ENCODE measurements at places on chromosomes 1 and 21.

DNA sequence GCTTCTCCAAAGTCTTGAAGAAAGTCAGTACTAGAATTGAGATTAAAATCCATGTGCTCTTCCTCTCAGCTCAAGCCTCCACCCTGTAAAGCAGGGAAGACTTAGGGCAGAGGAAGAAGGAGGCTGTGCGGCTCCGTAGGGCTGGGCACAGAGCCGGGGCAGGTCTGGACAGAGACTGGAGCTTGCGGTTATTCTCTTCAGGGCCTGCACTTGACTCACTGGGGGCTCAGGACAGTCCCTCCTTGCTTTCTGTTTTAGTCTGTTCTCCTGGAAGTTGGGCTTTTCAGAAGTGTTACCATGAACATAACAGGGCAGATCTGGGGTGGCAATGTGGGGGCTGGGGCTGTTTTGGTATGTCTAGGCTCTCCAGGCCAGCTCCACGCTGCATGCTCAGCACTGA, 21.6 kb upstream of the TRABD2B start:
- DNase-seq = no peak

DNA sequence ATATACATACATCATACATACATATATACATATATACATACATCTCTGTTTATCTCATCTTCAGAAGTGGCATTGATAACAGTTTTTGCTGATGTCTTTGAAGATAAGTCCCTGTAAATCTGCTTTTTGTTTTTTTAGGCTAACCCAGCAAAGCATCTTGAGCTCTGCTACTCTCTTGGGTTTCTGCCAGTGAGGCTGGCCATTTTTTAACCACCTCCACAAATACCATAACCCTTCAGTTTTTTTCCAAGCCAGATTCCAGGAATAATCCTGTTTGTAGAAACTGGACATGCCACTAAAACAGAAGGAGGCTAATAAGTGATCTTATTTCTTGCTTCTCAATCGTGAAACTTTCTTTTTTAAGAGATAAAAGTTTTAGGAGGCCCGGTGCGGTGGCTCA, 21.6 kb downstream of the SDHC start:
- no peak for DNase-seq

- no peak for DNase-seq
Measured at GRCh38 chr1:51863384-51863783, 15.1 kb downstream of the NRDC start.

DNA sequence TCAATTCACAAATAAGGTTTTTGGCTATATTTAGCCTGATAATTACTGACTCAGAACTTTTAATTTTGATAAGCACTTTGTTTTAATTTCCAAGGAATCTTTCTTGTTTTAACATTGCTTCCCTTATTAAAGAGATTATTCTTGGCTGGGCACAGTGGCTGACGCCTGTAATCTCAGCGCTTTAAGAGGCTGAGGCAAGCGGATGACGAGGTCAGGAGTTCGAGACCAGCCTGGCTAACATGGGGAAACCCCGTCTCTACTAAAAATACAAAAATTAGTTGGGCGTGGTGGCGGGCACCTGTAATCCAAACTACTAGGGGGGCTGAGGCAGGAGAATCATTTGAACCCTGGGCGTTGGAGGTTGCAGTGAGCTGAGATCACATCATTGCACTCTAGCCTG, 13.8 kb downstream of the ALG14 start:
- no peak for DNase-seq

DNA sequence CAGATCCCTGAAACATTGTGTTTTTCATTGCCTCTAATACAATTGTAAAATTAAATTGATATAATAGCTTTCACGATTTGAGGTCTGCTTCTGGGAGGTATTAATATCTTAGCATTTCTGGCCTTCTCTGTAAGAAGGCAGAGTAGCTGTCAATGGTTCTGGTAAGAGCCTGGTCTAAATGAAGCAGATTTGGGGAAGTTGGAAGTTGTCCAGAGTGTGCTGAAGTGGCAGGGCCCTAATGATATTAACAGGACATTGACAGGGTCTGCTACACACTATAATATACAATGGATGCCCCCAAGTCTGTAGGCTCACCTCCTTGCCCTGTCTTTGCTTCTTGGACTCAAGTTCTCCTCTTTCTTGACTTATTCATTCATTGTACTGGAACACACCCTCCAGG, 99.5 kb downstream of the C4BPA start:
- no peak for DNase-seq

GRCh38 chr1:911875-912739, 11.6 kb upstream of the SAMD11 start:
- DNase-seq = no peak

DNA sequence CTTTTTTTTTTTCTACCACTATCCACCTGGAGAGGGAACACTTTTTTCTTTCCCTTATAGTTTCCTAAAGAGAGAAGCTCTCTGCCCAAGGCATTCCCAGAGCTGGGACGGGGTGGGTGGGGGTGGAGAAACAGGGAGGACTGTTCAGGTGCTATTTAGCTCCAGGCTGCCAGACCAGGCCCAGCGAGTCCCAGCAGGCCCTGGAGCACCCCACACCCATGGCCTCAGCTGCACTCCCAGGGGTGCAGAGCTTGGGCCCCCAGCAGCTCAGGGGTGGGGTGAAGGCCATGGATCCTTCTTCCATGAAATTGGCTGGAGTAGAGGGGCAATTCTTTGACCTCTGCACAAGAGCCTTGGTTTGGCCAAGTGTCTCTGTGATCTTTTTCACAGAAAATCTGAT, 4.1 kb downstream of the ETV3L start:
- DNase-seq = no peak

- DNase-seq = no peak
Measured at GRCh38 chr1:1307261-1307922, 338 bp downstream of the ACAP3 start.

DNA sequence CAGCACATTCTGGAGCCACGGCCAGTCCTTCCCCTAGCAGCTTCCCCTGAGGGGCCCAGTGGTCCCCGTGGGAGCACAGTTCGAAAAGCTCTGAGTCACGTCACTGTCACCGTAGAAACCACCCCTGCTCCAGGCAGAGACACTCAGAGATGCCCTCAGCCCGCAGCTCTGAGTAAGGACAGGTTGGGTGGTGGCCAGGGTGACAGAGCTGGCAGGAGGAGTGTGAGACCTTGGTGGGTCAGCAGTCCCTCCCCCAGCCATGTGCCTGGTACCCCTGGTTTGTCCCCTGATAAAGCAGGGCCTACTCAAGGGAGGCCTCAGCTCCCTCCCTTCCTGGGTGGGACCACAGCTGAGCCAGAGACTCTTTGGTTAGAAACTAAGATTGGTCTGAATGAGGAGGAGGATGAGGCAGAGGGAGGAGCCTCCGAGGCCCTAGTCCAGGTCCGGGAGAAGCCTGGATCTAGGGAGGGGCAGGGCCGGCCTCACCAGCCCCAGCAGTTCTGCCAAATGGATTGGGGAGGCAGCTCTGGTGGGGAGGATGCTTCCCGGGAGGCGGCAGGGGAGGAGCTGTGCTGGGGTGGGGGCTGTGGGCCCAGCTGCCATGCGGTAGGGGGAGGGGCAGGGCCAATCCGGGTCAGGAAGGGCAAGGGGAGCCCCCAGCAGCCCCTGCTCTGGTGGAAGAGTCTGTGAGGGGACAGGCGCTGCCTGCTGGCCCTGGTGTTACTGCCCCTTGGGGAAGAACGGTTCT, 55.2 kb downstream of the SLC9A1 start:
- no peak for DNase-seq

GRCh38 chr1:164563721-164564360, 4.9 kb downstream of the PBX1 start:
- DNase-seq = no peak

- peak; percentile 68 for DNase-seq
Measured at GRCh38 chr1:22749919-22750684, 39.5 kb downstream of the EPHB2 start.

DNA sequence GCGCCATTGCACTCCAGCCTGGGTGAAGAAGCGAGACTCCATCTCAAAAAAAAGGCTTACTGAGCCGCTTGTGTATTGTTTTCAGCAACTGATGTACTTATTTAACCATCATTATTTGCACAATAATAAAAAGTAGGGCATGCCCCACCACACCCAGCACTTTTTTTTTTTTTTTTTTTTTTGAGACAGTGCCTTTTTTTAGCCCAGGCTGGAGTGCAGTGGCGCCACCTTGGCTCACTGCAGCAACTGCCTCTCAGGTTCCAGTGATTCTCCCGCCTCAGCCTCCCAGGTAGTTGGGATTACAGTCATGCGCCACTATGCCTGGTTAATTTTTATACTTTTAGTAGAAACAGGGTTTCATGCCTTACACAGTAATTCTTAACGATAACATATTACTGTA, 12.2 kb upstream of the TRNAU1AP start:
- no peak for DNase-seq

- DNase-seq = no peak
Measured at GRCh38 chr1:23627069-23627735, 64.4 kb upstream of the RPL11 start.

- no peak for DNase-seq
Measured at GRCh38 chr1:22877980-22878379, 94.7 kb downstream of the LACTBL1 start.

- DNase-seq = no peak
Measured at GRCh38 chr1:165317612-165318011, 38.9 kb downstream of the LMX1A start.

- DNase-seq = no peak
Measured at GRCh38 chr1:109134423-109134822, 20.5 kb downstream of the ELAPOR1 start.

Data from Ammon's horn (tissue), 1 donor.